ENCODE measurements at places on chromosomes 5 and 9.
A peak's percentile ranks its signal among the peaks of the same experiment; 100 is the strongest.

GRCh38 chr9:2497666-2498400 is 123.8 kb upstream of the VLDLR start:
- no peak for DNase-seq

GRCh38 chr5:142798099-142798770 is 28.1 kb downstream of the ARHGAP26 start:
- no peak for DNase-seq

- no peak for DNase-seq
Observed at GRCh38 chr5:139664727-139665351, 16.7 kb downstream of the CXXC5 start.

DNA sequence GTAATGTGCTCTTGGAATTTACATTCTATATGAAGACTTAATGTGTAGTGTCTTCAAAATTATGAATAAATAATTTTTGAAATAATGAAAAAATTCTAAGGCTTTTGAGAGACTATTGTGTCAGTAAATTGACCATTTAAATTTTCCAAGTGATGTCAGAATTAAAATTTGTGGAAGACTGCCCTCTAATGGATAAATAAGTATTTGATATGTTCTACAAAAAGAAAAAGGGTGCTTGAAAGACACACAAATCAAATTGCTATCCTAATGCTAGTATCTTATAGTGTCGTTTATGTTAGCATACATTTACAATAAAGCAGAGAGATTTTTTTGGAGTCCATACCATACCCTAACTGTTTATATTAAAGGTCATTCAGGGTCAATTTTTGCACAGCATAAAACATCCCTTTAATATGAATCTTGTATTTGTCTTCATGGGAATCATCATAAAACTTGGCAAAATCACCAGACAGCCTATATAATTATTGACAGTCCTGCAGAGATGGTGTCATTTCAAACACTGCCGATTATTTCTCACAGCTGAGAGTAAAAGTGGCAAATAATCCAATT is 120.8 kb upstream of the SLC27A6 start:
- no peak for DNase-seq

- no peak for DNase-seq
Observed at GRCh38 chr5:177399997-177400868, at the start of gene PFN3. Gene PFN3 (minus strand): TSS chr5:177400661. CDS start chr5:177400576, 85 bp downstream.

- DNase-seq = no peak
Observed at GRCh38 chr5:1640421-1640881, 116.7 kb upstream of the LPCAT1 start.

DNA sequence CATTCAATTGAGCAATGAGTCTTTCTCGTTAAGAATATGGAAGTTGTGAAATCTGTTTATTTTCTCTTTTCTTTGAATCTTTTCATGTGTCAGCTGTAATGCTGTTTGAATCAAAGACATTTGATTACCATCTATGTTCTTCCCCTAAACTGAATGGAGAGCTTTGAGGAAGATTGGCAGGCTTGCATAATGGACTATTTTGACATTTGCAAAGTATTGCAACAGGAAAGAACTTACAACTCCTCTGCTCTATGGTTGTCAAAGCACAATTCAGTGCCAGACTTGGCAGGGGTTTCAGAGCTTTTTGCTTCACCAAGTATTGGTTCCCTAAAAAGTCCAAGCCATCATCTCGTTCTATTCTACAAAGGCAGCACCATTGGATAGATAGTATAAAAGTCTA is 549.0 kb upstream of the NUDT12 start:
- no peak for DNase-seq

DNA sequence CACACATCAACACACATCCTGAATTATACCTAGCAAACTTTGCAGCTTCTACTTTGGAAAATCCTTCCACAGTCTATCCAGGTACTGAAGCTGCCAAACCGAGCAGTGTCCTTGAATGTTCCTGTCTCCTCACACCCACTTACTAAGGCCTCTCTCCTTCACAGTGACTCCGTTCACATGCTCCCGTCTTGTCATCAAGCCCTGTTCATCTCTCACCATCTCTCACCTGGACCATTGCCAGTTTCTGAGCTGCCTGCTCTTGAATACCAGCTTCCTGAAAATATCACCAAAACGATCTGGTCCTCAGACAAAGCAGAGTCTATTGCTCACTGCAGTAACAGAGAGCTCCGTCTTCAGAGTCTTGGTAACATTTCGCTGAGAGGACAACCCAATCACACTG is 57.4 kb downstream of the GCNT1 start:
- DNase-seq = no peak

DNA sequence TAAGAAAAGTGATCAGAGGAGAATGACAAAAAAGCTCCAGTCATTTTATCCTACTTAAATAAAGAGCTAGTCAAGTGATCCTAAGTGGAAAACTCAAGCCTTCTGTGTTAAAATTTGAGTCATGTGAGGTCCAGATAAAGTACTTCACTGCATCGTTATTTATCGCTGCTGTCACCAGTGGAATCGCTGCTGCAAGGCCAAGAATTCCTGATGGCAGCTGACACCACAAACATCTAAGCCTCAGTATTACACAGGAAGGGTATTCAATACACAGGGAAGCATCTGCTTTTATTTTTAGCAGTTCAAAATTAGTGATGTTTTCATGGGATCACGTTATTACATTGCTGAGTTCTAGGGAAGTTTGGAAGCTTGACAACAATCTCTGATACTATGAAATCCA is 190.3 kb downstream of the GOLPH3 start:
- no peak for DNase-seq

- peak; percentile 90 for DNase-seq
Observed at GRCh38 chr5:177022386-177023302, at the start of gene ZNF346. Gene ZNF346 (plus strand): TSS chr5:177022696. CDS start chr5:177022739, 43 bp downstream.

DNA sequence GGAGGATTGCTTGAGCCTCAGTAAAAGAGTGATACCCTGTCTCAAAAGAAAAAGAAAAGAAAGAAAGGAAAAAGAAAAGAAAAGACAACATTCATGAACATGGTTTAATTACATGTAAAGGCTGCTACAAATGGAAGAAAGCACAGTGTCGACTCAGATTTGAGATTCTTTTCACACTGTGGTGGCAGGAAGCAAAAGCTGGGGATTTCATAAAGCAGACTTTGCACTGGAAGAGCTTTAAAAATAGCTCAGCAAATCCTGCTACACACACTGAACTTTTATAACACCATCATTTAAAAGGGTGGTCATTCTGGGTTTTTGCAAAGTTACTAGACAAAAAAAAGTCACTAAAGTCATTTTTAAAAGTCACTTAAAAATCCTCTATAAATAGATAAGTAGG is 140.8 kb downstream of the CEMIP2 start:
- DNase-seq = no peak

DNA sequence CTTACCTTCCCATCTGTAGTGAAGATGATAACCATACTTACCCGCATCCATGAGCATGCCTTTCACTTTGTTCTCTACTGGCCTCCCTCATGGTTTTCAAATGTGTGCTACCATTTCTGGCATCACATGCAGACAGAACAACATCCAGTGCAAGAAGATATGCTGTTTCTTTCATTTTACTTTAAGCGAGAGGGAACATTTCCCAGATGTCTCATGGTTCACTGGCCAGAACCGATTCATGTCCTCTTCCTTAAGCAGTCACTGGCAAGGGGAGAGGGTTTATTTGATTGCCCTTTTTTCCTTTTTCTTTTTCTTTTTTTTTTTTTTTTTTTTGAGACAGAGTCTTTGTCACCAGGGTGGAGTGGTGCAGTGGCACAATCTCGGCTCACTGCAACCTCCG is 37.7 kb downstream of the ARRDC3 start:
- no peak for DNase-seq

DNA sequence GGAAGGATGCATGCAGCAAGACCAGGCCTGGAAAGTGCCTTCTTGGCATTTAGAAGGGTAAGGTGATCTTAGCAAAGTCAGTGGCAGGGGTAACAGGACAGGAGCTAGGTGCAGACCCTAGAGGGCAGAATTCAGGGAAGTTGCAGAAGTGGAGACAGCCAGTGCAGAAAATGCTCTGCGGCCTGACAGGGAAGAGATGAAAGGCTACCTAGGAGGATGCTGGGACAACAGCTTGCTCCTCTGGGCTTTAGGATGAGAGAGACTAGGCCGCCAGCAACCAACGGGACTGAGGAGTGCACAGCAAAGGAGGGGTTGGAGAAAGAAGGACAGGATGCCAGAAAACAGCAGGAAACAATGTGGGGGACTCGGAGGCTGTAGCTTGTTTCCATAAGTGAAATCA is 219.9 kb downstream of the FSTL4 start:
- no peak for DNase-seq

GRCh38 chr5:24428345-24428744 is 216.4 kb downstream of the CDH10 start:
- no peak for DNase-seq

DNA sequence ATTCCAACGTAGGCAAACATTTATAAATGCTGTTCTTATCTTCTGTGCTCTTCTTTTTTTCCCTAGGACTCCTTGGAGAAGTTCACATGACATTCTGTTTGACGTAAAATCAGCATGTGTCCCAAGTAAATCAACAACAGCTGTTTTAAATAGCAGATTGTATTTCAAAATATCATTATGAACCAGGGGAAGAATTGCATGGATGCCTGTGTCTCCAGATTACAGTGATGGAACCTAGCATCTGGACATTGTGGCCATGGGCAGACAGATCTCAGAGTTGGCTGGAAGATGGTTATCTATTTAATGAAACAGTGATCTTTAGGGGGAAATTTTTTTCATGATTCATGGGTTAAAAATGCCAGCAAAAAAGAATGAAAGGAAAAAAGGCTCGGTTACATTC is 222.0 kb downstream of the MAN2A1 start:
- no peak for DNase-seq

DNA sequence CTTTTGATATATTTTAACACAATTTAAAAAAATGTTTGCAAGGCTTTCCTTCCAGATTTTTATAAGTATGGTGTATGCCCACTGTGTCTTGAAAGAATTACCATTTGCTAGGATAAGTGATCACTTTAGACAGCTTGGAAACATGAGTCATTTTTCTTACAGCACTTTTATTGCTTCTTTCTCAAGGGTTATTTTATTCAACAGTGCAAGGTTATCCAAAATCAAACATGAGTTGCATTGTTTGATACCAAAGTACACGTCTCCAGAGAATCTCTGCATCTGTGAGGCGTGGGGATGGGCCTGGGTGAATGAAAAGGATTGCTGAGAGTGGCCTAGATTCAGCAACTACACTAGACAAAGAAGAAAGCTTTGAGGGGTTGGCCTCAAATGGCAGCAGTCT is 329.6 kb downstream of the ADAMTS6 start:
- no peak for DNase-seq
